Stimulated activated CD4-positive, alpha-beta T cell treated with anti-CD3 and anti-CD28 coated beads, Interleukin-4, amount 100 ng/mL, for 4 hours (primary cell): ENCODE measurements at places on chromosomes 12 and 14.

- no peak for DNase-seq
These were observed 36.7 kb upstream of the PZP start for GRCh38 chr12:9244894-9245293.

- DNase-seq, result no peak
These were observed 234.4 kb downstream of the TMEM121 start for GRCh38 chr14:105760691-105761344.

- DNase-seq, result no peak
These were observed 10.7 kb downstream of the EMG1 start for GRCh38 chr12:6981152-6982052.

- DNase-seq, result no peak
These were observed 21.2 kb upstream of the RNASE1 start for GRCh38 chr14:20823859-20824258.

DNA sequence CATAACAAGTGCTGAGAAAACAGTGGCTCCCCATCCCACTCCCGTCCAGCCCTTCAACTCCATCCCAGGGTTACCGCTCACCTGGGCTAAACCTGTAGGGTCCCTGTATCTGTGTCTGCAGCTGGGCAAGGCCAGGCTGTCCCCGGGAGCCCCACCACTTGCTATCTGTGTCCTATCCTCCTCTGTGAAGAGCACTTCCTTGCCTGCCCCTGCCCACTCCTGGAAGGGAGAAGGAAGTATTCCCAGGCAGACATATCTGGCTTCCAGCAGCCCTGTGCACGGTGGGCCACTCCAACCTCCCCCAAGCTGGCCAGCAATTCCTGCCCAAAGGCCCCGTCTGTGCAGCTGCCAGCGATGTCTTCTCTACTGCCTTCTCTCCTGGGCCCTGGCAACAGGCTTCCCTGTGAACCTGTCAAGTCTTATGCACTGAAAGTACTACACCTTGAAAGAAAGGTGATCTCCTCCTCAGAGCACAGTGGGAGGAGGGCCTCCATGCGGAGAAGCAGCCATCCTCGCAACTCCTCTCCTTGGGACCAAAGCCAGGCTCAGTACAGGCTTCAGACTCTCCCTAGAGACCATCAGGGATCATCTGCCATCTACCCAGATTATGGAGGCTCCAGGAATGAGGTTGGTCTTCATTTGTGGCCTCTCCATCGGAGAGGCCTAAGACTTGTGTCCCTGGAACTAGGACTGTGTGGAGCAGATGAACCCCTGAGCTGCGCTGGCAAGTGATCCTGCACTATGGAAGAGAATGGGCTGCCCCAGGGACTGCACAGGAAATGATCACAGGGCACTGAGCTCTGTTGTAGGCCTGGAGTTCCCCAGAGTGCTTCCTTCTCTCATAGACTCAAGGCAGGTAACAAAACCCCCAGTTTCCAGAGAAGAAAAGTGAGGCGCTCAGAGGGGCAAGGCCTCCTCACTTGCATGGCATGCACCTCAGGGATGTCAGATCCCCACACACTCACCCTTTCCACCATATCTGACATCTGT, 663.6 kb downstream of the BCL11B start:
- DNase-seq, result no peak
